ENCODE measurements at places on chromosomes 6 and 20. TPM values are rescaled to one million over a fixed set of nuclear protein-coding genes. Genes with fewer than 3 reads are reported as not detected.
A peak's percentile ranks its signal among the peaks of the same experiment; 100 is the strongest.

- DNase-seq: no peak
Measured at GRCh38 chr6:137006056-137006455, 38.7 kb downstream of the IL20RA start.

- DNase-seq: peak; percentile 51
Measured at GRCh38 chr20:17431621-17432364, 99.4 kb downstream of the BFSP1 start.

Gene WFDC5
- total RNA-seq: not detected

DNA sequence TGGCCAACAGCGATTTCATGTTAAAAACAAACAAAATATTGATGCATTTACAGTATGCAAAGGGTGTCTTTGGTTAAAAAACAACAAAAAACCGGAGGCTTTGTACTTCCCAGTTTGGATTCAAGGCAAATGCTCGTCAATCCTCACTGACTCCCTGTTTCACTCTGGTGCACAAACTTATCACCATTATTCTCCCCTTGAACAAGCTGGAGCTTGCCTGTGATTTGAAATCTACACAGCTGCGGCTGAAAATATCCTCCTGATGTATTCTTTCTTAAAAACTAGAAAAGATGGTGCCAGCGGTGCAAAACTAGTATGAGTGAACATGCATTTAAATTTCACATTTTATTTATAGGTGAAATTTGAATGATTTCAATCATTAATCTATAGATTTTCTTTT lies 3.3 kb downstream of the PERP start:
- DNase-seq: no peak

Gene COL12A1
- 80.9 TPM for total RNA-seq

DNA sequence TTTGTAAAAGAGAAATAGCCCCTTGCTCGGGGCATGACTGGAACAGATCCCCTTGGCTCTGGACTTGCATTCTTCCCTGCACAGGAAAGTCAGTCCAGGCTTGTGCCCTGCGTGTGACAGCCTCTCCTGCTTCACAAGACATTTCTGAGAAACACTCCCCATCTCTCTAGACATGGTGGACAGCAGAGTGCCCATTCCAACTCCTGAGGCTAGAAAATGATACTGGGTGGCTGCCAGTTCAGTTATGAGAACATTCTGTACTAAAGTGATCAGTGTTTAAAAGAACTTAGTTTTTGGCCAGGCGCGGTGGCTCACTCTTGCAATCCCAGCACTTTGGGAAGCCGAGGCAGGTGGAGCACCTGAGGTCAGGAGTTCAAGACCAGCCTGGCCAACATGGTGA lies 41.3 kb downstream of the TGM3 start:
- no peak for DNase-seq

- DNase-seq: no peak
Measured at GRCh38 chr6:25066593-25066992, 130.8 kb upstream of the RIPOR2 start.

GRCh38 chr20:44423480-44423879 lies 52.2 kb upstream of the TTPAL start:
- no peak for DNase-seq

- DNase-seq: no peak
Measured at GRCh38 chr6:391559-392440, at the start of gene IRF4. IRF4 (plus strand) TSS chr6:391752; CDS start chr6:393153, 1,401 bp downstream.

DNA sequence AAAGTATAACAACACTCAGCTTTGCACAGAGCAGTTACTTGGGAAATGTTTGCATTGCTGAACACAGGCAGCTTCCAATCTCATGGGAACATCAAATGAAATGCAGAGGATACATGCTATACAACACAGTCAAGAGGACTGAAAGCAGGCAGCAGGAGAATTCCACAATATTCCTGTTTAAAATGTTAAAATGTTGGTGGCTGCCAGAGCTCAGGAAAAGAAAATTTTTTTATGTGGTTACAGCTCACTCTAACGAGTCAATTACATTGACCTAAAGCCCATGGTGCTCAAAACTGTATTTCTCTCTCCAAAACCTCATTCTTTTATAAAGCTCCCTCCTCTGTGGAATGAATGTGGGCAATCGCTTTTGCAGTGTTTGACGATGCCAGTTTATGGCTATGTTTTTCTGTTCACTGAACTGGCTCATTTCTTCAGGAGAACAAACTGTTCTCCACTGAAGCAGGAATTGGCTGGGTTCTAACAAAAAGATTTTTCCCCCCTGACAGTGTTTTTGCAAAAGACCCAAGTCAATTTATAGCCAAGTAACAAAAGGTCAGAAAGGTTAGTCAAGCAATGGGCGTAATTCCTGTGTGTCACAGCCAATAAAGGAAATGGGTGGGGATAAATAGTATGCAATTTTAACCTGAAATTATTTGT lies 69.0 kb downstream of the ZHX3 start:
- DNase-seq: no peak

Gene RIPPLY2
- not detected for total RNA-seq

- no peak for DNase-seq
Measured at GRCh38 chr6:148440877-148441453, 98.3 kb downstream of the SASH1 start.
